ENCODE measurements at places on chromosomes 1 and 21.

- no peak for DNase-seq
Measured at GRCh38 chr1:233246965-233247364, 48.6 kb downstream of the PCNX2 start.

DNA sequence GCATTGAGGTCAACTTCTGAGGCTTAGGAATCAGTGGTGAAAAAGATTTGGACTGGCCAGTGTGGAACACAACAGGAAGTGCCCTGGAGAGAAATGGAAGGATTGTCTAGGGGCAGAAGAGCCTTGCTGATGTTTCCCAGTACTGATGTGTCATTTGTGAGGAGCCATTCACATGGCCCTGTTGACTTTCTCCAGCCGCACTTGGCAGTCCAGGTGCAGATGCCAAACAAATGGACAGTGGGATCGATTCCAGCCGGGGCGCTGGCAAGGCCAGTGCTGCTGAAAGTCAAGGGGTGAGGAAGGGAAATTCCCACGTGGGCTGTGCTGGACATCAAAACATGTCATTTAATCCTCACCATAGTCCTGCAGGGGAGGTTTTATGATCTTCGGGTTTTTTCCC is 4.9 kb upstream of the TRIM63 start:
- no peak for DNase-seq

DNA sequence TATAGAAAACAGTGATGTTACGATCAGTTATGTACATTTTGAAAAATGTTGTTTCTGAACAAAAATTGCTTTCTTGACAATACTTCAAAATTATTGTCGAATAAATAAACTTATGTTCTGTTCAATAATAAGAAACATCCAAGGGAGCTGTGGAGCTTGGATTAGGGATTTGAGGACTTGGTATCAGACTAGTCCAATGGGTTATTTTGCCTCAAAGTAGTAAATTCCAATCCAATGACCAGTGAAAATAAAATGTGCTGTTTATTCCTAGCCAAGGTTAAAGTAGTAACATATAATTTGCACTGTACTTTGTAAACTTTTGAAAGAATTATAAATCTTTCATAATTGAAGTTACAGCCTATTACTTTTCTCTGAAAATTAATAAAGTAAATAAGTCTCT is 79.1 kb upstream of the IVNS1ABP start:
- no peak for DNase-seq

DNA sequence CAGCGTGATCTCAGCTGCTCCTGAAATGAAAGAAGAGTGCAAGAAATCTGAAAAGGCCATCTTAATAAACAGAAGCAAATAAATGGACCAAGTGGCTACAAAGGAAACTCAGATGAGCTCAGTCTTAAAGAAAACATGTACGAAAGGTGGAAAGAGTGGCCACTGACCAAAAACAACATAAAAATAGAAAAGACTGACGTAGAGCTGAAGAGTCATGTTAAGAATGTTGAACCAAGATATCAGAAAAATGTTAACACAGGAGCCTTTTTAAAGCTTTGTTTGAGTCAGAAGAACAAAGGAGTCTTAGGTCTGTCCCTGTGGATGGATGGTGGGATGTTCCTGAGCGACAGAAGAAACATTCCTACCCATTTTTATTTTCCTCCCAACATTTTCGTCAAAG is 30.8 kb upstream of the ZNF648 start:
- no peak for DNase-seq

DNA sequence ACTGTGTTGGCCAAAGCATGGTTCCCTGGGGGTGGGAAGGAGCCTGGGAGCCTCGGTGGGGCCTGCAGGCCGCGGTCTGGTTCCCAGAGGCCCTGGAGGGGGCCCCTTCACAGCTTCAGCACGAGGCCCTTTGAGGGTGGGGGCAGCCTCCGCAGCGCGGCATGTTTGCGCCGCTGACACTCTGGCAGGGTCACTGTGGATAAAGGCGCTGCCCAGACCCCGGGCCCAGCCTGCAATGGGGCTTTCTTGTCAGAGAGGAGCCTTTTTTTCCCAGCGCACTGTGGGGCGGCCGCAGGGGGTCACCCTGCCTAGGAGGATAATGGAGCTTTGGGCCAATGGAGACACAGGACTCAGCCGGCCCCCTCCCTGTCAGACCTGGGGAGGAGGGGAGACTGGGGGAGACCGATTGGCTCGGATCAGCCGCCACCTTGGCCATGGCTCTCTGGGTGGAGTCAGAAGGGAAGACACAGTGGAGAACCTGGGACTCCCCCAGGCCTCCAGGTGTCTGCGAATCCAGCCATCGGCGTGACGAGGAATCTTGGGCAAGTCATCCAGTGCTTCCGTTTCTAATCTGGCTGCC is 26.0 kb downstream of the EPHB2 start:
- DNase-seq = no peak

- DNase-seq = peak; percentile 70
Measured at GRCh38 chr1:145425436-145426029, at the start of gene NBPF20. Gene NBPF20 (minus strand): TSS chr1:145425603. CDS start chr1:145405272, 20,331 bp downstream.

GRCh38 chr1:209755926-209756614 is at the start of gene TRAF3IP3:
Gene TRAF3IP3 (plus strand): TSS chr1:209756053. CDS start chr1:209760040, 3,987 bp downstream.
- DNase-seq = peak; percentile 69

DNA sequence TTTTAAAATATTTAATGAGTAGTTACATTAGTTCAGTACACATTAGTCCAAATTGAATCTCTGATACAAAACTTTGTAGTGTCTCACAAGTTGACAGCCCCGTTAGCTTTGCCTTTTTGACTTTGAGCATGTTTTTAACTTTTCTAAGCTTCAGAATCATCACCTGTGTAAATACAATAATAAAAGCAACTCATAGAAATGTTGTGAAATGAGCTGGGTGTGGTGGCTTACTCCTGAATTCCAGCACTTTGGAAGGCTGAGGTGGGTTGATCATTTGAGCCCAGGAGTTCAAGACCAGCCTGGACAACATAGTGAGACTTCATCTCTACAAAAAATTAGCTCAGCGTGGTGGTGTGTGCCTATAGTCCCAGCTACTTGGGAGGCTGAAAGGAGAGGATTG is 11.1 kb downstream of the RRP15 start:
- DNase-seq = no peak

DNA sequence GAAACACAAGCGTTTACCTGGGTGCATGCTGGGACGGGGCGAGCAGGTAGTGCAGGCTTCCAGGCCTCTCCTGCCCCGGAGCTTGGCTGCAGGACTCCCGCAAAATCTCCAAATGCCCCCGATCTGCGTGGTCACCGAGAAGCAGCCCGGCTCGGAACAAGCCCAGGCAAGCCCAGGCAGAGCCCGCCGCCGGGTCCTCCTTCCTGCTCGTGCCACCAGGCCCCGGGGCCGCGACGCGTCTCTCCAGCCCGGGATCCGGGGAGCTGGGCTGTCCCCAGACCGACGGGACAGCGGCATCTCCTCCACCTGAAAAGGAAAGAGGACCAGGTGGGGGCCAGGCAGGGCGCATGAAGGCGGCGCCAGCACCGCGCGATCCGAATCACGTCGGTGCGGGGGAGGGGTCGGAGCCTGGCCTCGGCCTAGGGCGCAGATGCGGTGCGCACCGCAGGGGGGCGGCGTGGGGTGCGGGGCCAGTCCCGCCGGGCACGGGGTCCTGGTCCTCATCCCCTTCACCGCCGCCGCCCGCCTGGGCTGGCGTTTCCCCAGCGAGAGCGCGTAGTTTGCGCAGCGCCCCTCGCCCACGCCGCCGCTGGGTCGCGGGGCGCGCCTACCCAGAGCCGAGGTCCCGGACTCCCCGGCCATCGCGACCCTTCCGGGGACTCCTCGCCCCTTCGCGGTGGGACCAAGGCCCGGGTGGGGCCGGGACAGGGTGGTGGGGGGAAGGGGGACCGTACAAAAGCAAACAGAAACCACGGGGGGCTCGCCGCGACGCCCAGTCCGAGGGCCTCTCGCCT is 52.4 kb upstream of the H6PD start:
- DNase-seq = no peak

DNA sequence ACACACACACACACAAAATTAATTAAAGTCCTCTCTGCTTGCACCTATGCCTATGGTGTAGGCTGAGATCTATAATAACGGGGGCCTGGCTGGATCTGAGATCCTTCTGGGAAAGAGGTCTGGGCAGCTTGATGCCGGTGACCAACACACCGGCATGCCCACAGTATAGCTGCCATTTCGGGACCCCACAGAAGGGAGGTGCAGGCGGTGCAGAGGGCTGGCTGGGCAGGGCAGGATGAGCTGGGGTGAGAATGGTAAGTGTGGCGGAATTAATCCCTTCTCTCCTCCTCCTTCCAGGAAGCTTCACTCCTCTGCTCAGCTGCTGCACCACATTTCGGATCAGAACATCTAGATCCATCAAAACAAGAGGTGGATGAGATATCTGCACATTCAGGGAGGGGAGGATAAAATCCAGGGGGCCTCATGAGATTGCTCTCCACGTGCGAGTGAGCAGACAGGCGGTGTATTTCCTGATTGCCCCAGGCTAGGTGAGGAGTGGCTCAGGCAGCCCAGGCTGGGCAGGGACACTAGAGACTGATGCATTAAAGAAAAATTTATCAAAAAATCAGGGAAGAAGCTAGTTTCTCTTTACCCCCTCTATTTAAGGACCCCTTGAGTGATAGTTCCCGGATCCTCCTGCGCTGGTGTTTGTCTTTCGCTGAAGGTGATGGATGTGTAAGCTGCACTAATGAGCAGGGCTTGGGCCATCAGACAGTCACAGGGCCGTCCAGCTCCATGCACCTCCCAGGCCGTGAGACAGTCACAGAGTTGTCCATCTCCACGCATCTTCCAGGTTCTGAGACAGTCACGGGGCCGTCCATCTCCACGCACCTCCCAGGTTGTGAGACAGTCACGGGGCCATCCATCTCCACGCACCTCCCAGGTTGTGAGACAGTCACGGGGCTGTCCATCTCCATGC is 449.9 kb downstream of the PTPRU start:
- no peak for DNase-seq

DNA sequence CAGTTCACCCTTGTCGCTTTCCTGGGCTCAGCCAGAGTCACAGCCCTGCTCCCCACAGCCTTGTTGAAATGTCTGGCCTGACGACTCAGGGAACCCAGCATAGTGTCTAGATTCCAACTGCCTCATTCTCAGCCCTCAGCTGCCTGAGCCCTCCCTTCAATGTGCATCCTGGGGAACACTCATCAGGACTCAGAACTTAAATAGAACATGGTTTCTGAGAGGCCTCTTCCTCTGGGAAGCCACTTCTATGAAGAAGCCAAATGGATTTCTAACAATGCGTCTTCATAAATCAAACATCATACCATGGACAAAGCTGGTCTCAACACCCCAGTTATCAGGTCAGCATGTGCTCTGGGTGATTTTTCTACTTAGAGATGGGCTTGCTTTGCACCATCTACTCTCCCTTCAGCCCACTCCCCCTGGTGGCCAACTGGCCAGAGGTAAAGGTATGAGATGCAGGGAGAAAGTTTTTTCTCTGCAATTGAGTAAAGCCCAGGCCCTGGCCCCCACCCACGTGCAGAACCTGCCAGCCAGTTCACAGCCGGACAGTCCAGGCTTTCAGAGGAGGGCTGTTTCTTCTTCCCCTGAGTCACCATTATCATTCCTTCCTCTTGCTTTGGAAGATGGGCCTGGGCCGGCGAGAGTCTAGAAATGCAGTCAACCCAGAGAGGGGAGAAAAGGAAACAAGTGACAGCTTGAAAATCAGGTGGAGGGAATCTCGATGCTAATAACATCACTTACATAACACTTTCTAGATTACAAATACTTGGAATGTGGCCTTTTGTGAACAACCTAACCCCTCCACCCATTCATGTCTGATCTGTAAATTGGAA is 32.1 kb downstream of the CD244 start:
- DNase-seq = peak; percentile 59

DNA sequence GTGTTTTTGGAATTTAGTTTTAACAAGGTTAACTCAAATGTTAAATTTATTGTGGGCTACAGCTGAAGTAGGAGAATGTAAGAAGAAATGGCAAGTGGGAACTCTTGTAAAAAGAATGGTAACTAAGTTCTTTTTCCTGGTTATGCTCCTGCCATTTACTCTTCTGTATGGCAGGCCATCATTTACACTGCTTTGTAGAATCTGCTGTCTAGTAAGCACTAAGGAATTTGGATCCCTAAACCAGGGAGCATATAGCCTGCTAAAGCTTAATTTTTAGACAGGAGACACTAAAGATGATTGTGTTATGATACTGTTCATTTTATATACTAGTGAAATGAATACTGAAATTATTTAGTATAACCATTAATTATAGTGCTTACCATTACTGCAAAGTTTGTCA is 85.3 kb downstream of the CAMTA1 start:
- DNase-seq = no peak

DNA sequence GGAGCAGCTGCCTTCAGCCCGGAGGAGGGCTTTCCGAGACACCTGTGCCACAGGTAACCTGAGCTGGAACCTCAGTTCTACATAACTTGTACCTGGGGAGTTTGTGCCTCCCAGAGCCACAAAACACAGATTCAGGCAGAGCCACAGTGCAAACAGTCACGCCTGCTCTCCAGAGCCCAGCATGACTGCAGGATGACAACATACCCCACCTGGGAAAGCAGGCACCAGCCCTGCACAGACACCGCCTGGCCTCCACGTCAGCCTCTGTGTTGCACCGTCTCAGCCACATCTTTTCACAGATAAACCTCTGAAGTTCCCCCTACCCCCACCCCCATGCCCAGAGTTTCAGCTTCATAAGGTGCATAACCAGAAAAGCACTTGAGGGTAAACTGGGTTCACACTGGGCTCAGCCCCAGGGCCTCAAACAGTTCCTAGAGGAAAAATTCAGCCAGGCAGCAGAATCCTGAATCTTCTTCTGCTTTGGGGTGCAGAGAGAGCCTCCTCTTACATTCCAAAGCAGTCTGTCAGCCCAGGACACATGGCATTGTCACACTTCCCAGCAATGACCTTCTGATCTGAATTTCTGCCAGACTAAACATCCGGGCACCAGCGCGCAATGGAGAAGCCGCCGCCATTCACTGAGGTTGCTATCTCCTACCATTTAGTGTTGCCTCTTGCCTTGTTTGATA is 229.5 kb downstream of the TOMM20 start:
- no peak for DNase-seq

GRCh38 chr1:162232034-162232711 is 144.5 kb downstream of the SPATA46 start:
- no peak for DNase-seq

DNA sequence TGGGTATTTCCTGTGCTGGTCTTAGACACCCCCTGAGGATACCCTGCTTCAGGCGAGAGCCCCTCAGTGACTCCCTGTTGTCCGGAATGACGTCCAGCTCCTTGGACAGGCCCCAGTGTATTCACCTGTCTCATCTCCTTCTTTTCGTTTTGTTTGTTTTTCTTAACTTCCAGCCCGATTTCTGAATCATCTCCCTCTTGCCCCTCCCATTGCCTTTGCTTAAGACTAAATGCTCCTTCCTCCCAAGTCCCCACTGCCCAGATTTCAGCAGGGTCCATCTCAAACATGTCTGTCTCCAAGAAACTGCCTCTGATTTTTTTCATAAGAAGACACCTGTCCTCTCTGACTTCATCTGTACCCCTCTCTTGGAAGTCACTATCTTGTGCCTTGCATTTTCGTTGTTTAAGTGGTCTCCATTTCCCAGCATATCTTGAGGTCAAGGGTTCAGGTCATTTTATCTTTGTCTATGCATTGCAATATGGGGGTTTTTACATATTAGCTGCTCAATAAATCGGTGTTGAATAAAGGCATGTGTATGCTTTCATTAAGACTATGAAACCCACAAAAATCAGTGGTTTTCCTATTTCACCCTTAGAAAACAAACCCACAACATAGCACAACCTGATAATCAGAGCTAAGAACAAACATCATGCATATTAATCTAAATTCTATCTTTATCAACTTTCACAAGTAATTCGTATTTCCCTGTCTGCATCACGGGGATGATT is 58.4 kb upstream of the LGALS8 start:
- no peak for DNase-seq

GRCh38 chr1:32250893-32251716 is at the start of gene LCK:
Gene LCK (plus strand): TSS chr1:32251265. CDS start chr1:32274330, 23,065 bp downstream.
- peak; percentile 61 for DNase-seq
